ENCODE measurements at places on chromosomes 7 and 10. TPM values are rescaled to one million over a fixed set of nuclear protein-coding genes. Genes with fewer than 3 reads are reported as not detected.

DNA sequence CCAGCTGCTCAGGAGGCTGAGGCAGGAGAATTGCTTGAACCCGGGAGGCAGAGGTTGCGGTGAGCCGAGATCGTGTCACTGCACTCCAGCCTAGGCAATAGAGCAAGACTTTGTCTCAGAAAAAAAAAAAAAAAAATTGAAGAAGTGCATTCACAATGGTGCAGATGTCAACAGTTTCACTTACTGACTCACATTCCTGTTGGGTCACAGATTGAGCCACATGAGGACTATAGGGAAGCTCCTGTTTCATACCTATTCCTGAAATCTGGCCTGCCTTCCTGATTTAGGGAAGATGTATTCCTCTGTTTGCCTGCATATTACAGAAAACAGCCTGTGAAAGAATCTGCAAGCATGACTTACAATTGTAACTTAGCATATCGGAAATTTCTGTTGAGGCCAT lies 78.2 kb downstream of the AKR1C4 start:
- no peak for DNase-seq

- peak; percentile 91 for DNase-seq
Measured at GRCh38 chr10:103197174-103197573, 4.1 kb upstream of the NT5C2 start.

MAT1A gene
- not detected for total RNA-seq

GRCh38 chr7:64874114-64874513 lies 29.0 kb upstream of the ZNF273 start:
- DNase-seq: peak; percentile 80

GRCh38 chr7:100983451-100984187 lies 14.3 kb downstream of the MUC12 start:
- peak; percentile 77 for DNase-seq

- no peak for DNase-seq
Measured at GRCh38 chr7:114342431-114343179, 72.0 kb upstream of the FOXP2 start.

- DNase-seq: peak; percentile 45
Measured at GRCh38 chr7:106778656-106779250, 86.3 kb upstream of the PIK3CG start.

MSS51 gene
- total RNA-seq: 0.10 TPM

MOGAT3 gene
- not detected for total RNA-seq

DNA sequence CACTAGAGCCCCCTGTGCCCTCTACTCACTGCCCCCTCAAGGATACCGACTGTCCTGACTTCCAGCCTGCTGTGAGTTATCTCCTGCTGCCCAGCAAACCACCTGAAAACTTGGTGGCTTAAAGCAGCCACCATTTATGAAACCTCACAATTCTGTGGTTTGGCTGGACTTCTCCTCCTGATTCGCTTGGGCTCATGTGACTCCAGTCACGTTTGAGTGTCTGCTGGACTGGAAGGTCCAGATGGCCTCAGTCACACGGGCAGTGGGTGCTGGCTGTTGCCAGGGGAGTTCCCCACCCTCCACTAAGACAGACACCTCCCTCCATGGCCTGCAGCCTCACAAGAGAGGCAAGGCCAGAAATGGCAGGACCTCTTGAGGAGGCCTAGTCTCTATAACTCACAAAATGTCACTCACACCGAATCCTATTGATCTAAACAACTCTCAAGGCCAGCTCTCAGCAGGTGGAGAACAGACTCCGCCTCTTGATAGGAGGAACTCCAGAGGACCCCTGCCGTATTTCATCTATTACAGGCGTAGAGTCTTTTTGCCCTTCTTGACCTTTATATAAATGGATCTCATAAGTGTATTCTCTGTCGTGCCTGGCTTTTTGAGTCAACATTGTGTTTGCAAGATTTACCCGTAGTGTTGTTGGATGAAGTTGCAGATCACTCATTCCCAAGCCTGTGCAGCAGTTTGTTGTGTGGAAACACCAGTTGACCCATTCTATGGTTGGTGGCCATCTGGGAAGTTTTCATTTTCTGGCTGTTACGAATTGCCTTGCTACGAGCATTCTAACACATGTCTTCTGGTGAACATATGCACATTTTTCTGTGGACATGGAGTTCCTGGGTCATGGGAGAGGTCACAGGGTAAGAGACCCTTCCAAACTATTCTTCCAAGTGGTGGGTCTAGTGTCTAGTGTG lies 48.3 kb downstream of the ZMIZ1 start:
- DNase-seq: peak; percentile 62

- DNase-seq: no peak
Measured at GRCh38 chr7:106057204-106057961, 54.7 kb downstream of the SYPL1 start.

GRCh38 chr7:142607351-142607750 lies 141.9 kb upstream of the PRSS1 start:
- DNase-seq: peak; percentile 52

- DNase-seq: no peak
Measured at GRCh38 chr7:81803267-81803666, 33.4 kb upstream of the HGF start.

SRRM3 gene
- 0.27 TPM for total RNA-seq

DNA sequence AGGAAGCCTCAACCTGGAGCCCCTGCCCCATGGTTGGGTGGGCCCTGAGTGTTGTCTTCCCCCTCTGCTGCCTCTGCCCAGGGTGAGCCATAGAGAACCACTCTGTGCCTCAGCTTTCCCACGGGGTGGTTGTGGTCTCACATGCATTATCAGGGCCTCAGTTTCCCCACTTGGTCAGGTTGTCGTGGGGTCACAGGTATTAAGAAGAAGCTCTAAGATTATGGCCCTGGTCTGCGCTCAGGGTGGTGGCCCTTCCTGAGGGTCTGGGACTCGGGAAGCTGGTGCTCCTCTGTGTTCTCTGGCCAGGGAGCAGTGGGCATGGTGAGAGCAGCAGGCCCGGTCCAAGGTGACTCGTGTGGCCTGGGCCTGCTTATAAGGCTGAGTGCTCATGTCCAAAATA lies 17.8 kb downstream of the LRRC27 start:
- no peak for DNase-seq

DNA sequence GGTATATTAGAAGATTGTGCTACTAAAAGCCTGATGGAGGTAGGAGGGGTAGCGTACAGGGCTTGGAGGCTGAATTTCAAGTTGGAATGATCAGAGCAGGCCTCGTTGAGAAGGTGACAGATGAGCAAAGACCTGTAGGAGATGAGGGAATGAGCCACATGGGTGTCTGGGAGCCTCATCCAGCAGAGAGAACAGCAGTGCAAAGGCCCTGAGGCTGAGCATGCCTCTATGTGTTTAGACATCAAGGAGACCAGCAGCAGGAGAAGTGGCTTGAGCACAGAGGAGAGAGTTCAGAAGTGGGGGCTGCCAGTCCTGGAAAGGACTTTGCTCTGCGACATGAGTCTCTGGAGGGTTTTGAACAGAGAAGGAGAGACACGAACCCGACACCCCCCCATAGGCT lies 111.7 kb downstream of the TMEM130 start:
- DNase-seq: no peak

DNA sequence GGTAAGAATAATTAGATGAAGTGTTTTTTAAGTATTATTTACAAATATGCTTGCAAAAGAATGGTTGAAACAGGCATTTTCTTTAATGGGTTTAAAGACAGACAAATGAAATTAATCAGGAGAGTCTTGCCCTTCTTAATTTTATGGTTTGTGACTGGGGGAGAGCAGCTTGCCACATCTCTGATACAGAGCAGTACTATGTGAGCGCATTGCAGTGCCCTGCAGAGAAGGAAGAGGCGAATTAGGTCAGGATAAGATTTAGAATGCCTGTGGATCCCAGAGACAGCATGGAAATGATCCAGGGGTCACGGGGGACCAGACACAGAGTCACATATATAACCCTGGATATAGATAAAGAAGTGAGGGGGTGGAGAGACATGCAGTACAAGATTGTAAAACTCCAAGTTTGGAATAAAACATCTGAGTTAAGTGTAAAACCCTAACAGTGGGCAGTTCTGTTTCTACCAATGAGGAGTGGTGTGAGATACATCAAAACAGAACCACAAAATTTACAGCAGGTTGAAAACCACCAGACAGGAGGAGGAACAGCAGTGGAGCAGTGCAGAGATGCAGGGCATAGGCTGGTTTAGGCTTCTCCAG lies 125.5 kb downstream of the FAM204A start:
- no peak for DNase-seq

DNA sequence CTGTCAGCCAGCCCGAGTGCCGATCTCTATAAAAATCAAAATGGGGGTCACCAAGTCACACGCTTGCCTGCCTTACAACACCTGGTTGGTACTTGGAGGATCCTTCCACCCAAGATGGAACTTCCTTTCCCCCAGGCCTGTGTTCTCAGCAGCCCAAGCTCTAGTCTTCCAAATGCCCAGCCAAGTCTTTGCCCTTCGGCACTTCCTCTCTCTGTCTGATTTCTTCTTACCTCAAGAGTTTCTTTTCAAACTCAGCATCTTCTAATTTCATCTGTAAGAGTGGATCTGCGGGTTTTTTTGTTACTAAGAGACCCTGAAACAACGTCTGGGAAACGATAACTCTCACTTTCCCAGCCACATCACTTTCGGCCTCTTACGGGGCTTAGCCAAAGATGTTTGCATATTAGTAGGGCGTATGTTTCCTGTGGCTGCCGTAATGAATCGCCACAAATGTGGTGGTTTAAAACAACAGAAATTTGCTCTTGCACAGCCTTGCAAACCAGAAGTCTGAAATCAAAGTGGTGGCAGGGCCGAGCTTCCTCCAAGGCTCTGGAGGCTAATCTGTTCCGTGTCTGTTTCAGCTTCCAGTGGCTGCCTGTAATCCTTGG lies 219.9 kb downstream of the TCF7L2 start:
- no peak for DNase-seq

DNA sequence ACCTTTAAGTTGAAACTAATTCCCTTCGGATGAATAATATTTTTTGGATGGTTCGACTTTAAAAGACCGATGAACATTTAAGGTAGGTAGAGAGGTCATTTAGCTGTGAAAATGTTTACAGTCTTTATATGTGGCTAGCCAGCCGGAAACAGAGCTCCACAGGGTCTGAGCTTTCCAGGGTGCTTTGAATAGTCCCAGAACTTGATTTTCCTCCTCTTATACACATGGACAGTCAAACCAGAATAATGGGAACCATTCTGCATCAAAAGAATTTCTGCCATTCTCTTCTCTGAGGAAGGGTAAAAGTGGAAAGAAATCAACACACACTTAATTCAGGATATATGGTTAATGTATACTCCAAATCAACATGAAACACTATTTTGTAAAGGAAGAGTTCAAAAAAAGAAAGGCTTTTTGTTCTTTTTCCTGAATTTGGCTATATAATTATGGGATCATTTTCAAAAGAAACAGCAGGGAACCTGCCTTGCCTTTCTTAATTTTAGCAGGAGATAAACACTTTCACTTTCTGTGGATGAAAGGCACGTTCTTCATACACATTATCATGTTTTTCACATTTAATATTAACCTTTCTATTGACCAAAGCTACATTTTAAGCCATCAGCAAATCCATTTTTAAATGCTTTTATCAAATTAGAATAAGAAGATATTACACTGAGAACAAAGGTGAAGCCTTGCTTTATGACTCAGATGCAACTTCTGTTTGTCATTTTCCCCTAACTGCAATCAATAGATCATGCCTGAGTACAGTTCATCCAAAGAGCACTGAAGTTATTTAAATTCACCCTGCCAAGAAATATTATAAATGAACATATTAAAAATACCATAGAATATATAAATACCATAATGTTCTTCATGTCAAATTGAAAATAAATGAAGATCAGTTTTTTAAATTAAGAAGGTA lies 307.3 kb downstream of the THSD7A start:
- no peak for DNase-seq

DNA sequence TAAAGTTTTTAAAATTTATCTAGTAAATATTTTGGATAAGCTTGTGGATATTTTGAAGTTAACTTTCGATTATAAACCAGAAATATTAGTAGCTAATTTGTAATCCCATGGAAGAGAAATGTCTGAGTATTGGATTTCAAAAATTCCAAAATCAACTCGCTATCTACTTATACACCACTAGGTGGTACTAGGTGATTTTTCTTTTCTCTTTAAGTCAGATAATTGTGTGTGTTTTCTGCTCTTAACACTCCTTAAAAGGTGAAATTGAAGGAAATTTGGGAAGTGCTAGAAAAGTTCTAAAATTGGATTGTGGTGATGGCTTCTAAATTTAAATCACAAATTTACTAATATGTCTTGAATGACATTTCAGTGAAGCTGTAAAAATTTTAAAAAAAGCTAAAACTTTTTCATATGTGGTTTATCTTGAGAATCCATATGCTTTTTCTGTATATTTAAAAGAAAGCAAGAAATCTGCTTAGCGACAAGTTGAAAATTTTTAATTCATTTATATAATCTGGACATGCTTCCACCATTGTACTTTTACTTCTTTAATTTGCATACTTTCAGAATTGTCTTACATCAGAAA lies 90.2 kb downstream of the IPMK start:
- peak; percentile 41 for DNase-seq

DNA sequence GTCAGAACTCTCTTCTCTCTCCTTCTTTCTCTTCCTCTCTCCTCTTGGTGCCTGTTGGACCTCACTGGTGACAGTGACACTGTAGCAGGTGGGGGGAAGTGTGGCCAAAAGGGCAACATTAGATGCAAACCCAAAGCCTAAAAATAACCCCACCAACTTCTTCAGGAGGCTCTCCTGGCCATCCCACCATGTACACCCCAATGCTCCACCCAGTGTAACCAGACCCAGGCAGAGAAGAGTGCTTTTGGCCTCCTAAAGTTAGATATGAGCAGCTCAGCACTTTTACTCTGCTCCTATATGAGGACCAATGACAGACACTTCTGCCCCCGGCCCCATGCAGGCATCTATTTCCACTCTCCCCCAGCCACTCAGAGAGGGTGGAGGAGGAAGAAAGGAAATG lies 5.5 kb downstream of the MYOZ1 start:
- no peak for DNase-seq

- no peak for DNase-seq
Measured at GRCh38 chr7:28290496-28290895, 109.9 kb upstream of the JAZF1 start.

DNA sequence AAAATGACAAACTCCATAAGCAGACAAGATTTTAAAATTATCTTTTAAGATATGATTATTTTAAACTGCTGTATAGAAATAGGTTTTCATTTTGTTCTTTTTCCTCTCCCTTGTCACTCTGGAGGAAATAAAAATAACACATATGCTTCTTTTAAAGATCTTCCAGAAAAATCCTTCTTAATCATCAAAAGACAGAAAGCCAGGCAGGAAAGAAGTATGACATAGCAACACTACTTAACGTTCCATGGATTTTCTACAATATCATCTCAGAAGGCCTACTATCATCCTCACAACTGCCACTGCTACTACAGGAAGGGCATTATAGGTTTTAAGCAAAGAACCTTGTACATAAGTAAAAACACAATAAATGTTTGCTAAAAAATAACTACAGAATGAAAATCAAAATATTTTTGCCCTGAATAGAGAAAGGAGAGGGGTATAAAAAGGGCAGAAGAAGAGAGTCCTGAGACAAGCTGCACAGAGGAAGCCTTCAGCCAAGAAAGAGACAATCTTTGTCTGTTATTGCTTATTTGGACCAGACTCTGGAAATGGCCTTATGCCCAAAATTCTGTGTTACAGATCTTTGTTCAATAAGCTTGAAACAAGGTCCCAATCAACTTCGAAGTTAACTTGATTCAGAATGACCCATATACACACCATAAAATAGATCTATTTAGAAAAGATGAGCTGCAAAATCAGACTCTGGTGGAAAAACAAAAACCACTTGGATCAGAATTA lies 67.8 kb downstream of the ABI1 start:
- no peak for DNase-seq

HTRA1 gene
- 89.7 TPM for total RNA-seq

GRCh38 chr7:44727158-44727936 lies 21.3 kb upstream of the ZMIZ2 start:
- peak; percentile 85 for DNase-seq
